Stimulated activated CD4-positive, alpha-beta T cell treated with anti-CD3 and anti-CD28 coated beads, Interleukin-12 subunit alpha, Interleukin-12 subunit beta, amount 100 ng/mL, for 4 hours (primary cell): ENCODE measurements at places on chromosomes 4 and X.

- DNase-seq, result no peak
These were observed 148.1 kb downstream of the PLS3 start for GRCh38 chrX:115709039-115709438.

DNA sequence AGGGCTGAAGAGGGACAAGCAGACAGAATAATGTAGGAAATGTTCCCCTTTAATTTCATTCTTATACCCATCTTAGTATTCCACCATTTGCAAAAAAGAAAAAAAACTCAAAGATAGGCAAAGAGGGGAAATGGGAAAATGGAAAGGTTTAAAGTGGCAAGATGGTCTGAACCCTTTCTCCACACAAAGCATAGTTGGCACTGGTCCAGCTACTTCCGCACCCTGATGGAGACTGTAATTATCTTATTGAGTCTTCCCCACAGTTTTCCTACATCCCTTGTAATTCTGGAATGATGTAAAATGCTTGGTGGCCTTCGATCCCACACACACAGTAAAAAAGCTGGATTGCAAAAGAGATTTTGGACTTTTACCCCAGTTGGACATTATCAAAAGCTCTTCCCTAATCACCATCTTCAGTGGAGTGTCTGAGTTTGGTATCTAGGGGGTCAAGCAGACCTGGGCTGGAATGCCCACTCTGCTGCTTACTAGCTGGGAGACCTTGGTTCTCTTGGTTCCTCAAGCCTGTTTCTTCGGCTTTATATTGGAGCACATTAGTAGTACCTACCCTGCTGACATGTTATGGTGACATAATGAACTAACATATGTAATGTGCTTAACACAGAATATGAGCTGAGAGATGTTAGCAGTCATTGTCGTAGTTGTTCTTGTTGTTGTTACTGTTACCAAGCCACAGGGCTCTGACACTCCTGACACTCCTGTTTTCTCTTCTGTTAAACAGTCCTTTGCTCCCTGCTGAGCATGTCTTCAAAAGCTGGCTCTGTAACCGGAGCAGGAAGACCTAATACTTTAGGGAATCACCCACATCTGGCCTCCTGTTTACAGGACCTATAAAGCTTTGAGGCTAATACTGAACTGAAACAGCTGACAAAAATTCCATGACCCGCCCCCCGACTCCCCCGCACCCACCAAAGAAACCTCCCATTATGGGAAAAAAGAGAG is 4.7 kb downstream of the SRPX2 start:
- no peak for DNase-seq

GRCh38 chr4:38717604-38718003 is 53.6 kb downstream of the KLF3 start:
- DNase-seq, result no peak

DNA sequence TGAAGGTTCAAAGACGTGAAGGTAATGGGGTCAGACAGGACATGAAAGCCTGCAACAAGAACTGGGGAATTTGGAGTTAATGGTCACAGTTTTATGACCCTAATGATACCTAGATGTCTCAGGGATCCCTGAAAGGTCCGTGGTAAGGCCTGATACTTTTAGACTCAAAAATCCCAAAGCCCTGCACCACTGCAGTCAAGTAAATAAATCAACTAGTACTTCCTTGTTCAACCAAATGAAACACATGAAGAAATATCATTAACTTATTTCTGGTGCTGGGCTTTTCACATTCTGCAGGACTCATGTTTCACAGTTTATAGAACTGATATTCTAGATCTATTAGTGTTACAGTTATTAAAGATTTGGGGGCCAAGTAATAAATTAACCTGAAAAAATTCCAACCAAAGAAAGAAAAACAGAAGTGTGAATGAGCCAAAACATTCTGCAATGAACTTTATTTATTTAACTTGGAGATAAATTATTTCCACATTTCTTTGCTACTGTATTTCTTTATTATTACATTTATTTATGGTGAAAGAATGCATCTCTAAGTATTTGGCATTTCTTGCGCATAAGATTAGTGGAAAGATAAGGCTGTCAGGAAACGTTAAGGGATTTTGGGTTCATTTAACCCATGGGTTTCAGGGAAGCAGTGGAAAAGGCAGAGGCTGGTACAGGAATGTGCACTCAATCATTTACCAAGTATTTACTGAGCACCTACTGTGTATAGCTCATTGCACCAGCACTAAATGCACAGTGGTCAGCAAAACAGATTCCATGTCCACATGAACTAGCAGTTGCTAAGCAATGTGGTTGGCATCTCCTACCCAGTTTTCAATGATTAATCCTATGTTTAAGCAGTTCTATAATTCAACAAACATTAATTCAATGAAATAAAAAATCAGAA is 8.7 kb downstream of the WDFY3 start:
- no peak for DNase-seq

DNA sequence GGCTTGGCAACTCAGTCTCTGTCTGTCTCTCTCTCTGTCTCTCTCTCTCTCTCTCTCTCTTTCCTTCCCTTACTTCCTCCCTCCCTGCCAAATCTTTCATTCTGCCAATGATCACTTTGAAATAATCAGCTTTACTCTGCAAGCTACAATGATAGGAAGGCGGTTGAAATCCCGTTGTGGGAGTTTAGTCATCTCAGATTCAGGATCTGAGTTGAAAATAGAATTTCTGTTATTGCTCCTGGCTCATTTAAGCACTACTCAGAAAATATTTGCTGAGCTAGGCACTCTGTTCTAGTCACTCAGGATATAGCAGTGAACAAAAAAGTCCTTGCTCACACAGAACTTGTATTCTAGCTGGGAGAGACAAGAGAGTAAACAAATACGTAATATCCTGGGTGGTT is 56.3 kb upstream of the DCTD start:
- no peak for DNase-seq

DNA sequence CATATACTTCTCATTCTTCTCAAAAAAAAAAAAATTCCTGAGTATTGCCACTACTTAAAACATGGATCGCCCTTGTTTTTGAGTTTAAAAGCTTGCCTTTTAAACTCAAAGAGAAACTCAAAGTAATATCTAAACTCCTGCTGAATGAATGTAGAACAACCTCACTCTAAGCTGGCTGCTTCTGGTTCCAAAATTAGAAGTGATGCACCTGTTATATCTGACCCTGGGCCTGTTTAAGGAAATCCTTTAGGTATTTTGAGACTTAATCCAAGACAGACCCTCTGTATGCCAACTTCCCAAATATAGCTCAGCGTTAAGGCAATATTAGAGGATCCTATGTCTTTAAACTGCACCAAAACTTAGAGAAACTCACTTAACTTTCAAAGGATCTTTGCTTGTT is 1.8 kb upstream of the OTUD4 start:
- no peak for DNase-seq

DNA sequence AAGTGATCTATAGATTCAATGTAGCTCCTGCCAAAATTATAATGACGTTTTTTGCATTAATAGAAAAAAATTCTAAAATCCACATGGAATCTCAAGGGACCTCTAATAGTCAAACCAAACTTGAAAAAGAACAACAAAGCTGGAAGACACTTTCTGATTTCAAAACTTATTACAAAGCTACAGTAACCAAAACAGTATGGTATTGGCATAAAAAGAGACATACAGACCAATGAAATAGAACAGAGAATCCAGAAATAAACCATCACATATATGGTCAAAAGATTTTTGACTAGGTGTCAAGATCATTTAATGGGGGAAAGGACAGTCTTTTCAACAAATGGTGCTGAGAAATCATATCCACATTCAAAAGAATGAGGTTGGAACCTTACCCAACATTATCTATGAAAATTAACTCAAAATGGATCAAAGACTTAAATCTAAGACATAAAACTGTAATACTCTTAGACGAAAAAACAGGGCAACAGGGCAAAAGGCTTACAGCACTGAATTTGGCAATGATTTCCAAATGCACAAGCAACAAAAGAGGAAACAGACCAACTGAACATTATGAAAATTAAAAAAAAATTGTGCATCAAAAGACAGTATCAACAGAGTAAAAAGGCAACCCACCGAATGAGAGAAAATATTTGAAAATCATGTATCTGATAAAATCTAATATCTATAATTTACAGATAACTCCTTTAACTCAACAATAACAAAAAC is 3.9 kb downstream of the FBXO8 start:
- no peak for DNase-seq

DNA sequence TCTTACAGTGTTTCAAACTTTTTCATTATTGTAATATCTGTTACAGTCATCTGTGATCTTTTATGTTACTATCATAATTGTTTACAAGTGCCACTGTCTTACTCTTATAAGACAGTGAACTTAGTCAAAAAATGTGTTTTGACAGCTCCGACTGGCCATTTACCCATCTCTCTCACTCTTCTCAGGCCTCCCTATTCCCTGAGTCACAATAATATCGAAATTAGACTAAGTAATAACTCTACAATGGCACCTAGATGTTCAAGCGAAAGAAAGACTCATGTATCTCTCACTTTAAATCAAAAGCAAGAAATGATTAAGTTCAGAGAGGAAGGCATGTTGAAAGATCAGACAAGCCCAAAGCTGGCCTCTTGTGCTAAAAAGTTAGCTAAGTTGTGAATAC is 184.2 kb downstream of the CDS1 start:
- no peak for DNase-seq
